Stimulated activated CD8-positive, alpha-beta memory T cell treated with anti-CD3 and anti-CD28 coated beads, Interleukin-7, amount 100 ng/mL, for 48 hours (primary cell): ENCODE measurements at places on chromosomes 16 and 17.
A peak's percentile ranks its signal among the peaks of the same experiment; 100 is the strongest.

- no peak for DNase-seq
Measured at GRCh38 chr16:85959686-85960085, 60.7 kb downstream of the IRF8 start.

GRCh38 chr17:31788571-31788946, 70.5 kb downstream of the COPRS start:
- no peak for DNase-seq

- no peak for DNase-seq
Measured at GRCh38 chr16:1816396-1817275, 10.0 kb downstream of the HAGH start.

DNA sequence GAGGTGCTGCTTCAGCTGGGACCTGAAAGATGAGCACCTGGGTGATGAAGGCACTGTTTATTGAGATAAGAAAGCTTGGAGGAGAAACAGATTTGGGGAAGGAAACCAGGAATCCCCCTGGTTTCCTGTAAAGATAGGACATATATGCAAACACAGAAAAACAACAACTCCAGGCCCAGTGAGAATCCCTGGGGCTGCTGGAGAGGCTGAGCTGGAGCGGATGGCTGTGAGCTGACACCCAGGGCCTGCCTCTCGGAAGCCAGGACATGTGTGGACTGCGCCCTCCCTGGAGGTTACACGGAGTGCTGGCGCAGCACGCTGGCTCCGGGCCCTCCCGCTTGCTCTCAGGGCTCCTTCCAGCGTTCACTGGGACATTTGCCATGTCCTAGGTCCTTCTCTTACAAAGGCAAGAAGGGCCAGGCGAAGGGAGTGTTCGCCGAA, 57.5 kb downstream of the CYB5B start:
- DNase-seq, result no peak

- DNase-seq, result no peak
Measured at GRCh38 chr16:6803176-6803575, 529.5 kb upstream of the RBFOX1 start.

DNA sequence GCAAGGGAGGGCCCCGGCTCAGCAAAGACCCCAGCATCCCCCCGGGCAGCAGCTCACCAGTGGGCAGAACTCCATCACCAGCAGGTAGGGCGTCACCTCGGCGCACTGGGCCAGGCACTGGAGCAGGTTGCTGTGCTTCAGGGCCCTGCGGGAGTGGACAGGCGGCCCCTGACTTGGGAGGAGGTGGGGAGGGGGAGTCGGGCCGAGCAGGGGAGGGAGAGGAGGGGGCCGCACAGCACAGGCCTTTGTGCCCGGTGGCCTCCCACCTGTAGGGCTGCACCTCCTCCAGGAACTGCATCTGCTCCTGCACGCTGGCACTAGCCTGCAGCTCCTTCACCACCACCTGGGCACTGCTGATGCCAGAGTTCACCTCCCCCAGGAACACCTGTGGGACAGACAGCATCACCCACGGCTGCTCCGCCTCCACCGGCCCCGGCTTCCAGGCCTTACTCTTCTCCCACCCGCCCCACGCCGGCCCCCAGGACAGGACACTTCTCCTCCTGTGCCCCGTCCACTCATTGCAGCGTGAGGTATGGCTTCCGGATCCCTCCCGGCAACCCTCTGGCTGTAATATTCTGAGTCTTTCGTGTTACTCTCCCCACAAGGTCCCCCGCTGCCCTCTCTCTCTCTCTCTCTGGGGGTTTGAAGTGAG, 37.7 kb upstream of the PVALEF start:
- DNase-seq, result no peak

DNA sequence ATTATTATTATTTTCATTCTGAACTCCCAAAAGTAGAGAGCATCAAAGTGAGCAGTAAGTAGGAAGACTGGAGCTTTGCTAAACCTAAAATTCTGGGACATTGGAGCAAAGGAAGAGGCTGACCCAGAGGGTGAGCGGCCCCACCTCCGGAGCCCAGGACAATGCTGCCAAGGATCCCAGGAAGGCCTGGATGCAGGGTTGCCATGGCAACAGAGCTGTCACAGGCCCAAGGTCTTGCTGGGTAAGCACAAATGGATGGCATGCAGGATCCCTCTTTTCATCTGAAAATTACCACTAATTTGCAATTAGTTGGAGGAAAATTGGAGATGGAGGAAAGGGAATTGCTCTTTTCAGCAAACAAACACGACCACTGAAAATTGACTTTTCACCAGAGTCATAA, 457.9 kb upstream of the CDH5 start:
- DNase-seq, result no peak

DNA sequence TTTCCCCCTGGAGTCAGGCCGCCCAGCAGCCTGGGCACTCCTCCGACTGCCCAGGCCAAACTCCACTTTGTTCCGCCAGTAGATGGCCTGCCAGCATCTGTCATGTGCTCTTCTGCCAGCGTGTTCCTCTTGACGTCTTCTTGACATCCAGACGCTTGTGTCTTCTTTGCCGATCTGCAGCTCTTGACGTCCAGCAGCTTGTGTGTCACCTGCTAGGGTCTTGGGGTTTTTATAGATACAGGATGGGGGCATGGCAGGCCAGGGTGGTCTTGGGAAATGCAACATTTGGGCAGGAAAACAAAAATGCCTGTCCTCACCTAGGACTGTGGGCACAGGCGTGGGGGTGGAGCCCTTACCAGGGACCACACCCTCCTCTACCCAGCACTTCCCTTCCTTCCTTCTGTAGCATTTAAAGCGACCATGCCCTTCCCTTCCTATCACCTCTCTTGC, 88.7 kb downstream of the BMERB1 start:
- DNase-seq, result no peak

DNA sequence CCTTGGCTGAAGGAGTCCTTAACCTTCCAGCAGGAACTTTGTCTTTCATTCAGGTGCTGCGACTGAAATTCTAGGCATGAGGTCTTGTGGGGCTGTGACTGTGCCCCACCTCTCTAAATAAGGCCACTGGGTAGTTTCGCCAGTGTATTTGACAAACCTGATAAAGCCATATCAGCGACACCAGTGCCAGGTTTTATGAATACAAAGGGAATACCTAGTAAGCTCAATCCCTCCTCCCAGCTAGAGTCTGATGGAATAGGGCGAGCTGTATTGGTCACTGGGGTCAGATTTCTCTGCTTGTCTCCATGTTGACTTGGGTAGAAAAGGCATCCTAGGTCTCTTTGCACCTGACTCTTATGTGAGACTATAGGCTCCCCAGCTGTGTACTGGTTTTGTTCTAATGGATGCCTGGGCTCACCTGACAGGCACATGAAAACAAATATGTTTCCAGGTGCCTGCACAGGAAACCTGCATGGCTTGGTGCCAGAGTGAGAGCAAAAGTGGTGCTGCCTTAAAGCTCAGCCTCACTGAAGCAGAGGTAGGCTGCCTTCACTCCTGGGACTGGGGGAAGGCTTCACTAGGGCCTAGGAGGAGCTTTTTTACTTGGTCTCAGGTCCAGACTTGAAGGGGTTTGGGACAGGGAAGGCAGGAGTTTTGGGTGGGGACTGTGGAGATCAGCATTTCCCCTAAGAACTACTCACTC, 8.3 kb downstream of the SLC7A6 start:
- DNase-seq, result no peak

GRCh38 chr17:2274414-2274813, 29.2 kb downstream of the SMG6 start:
- DNase-seq, result no peak

- DNase-seq, result no peak
Measured at GRCh38 chr17:31250229-31250628, 46.8 kb downstream of the OMG start.

DNA sequence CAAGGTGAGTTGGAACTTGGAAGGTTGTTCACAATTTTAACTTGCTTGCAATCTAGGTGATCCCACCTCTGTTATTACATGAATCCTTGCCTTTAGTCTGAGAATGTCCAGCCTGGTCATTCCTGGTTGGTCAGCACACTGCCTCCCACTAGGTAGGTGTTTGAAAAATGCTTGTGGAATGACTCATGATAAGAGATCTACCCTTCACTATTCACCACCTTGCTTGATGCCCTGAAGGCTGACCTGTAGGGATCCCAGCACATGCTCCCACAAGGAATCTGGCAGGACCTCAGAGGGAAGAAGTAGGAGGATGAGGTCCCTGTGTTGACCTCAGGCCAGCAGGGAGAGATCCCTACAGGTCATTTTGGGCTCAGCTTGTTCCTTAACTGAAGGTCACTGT, 30.2 kb upstream of the ABCA3 start:
- no peak for DNase-seq

GRCh38 chr17:4974115-4974670, 6.6 kb upstream of the SPAG7 start:
- DNase-seq, result no peak

GRCh38 chr17:7122381-7122780, 7.8 kb upstream of the ASGR2 start:
- no peak for DNase-seq

DNA sequence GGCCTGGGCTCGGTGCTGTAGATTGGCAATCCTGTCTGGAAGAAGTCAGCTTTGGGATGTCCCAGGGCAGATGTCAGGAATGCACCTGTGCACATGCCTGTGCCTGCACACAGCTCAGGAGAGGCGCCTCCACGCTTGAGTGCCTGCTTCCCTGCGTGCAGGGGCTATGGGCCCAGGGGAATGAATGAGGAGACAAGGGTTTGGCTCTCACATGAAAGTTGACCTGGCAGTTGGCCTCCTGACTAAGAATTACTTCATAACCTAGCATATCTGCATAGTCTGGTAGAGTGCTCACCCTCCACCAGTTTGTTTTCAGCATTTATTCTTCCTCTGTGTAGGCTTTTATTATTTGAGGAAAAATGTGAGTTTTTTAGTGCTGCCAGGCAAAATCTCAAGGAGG, 50.0 kb downstream of the PLD6 start:
- no peak for DNase-seq

GRCh38 chr17:33779234-33779591, 475.9 kb upstream of the CCL2 start:
- DNase-seq, result peak; percentile 1

DNA sequence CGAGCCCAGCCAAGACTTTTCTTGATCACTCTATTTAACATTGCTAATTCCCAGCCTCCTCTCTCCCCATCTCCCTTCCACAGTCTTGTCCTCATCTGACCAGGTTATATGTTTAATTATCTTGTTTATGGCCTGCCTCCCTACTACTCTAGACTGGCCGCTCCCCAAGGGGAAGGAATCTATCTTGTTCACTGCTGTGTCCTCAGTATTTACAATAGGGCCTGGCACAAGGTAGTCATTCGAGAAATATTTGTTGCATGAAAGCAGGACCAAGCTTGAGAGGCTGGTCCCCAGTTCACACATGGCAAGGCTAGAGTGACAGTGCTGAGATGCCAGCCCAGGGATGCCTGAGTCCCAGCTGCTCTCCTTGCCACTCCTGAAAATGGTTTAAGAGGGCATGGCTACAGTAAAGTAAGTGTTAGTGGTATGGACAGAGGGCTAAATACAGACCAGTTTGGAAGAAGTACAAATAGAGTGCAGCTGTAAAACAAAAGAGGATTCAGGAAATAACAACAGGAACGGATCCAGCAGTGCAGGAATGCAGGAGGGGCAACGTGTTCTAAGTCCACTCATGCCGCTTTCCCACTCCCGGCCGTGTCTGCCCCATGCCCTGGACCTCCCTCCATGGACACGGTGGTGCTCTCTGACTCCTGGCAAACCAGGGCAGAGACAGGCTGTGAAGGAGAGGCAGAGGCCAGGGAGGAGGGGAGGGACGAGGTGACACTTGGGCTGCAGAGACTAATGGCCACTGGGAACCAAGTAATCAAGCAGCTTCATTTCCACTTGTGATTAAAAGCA, 65.6 kb downstream of the TOM1L2 start:
- no peak for DNase-seq

- DNase-seq, result no peak
Measured at GRCh38 chr17:57946798-57947358, 8.3 kb downstream of the CUEDC1 start.

GRCh38 chr16:53415504-53415903, 18.8 kb upstream of the RBL2 start:
- no peak for DNase-seq

DNA sequence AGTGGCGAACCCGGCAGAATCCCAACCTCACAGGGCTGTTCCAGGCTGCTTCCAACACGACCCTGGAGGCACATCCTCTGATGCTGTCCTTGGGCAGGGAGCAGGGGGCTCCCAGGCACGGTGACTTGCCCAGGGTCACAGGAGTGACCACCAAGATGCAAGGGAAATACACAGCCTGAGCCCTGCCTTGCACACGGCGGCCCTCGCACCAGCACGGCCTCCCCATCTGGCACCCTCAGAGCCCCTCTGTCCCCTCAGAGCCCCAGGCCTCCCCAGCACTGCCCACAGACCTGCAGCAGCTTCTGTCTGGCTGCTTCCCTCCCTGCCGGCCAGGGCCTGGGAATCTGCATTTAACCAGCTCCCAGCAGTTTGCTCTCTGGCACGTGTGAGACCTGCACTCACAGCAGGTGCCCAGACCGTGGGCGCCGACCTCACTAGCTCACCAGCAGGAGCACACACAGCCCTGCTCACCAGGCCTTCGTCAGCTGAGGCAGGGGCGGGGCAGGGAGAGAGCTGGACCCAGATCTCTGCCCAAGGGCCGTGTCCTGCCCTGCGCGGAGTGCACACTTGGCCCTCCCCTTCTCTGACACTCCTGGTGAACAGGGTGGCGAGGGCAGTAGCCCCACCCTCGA, 29.7 kb upstream of the ZC3H18 start:
- no peak for DNase-seq

DNA sequence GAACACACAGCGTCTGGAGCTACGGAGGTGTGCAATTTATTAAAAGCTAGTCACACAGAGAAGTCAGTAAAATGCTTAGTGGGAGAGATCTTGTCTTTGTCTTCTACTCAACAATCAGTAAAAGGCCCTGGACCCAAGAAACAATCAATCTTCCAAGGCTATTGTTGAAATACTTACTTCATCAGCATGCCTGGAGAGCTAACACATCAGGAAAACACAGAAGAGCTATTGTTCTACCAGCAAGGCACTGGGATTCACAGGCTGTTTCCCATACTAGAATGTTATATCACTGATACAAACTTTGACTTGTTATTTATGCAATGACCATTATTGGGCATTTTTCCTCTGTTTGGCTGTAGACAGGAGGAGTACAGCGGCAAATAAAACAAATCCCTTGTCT, 247.8 kb upstream of the ERCC4 start:
- no peak for DNase-seq

DNA sequence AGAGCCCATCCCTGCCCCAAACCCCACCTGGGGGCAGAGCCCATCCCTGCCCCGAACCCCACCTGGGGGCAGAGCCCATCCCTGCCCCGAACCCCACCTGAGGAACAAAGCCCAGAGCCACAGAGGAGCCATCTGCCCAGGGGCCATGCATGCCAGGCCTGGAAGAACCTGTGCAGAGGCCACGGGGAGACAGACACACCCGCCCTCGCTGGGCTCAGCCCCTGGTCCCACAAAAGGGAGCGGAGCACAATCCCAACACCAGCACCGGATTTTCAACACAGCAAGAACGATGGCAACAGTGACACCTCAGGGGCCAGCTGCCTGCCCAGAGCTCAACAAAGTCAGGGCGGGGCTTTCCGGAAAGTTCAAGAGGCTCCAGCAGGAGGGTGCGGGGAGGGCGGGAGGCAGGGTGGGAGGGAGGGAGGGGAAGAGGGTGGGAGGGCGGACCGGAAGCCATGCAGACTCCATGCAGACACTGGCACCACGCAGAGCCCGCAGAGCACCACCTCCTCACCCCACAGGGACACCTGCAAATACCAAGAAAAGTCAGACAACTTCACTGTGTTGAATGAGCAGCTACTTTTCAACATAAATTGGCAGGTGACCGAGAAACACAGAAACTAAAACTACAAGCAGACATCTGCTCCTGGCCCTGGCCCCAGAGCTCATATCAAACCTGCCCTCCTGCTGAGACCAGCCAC, 27.9 kb upstream of the C16orf95 start:
- peak; percentile 35 for DNase-seq

GRCh38 chr17:38334480-38335364, 9.0 kb downstream of the GPR179 start:
- DNase-seq, result no peak

- DNase-seq, result no peak
Measured at GRCh38 chr17:82022310-82022980, at the start of gene CENPX. Gene CENPX (minus strand): TSS chr17:82022878. CDS start chr17:82022861, 17 bp downstream.
